NCI-H2081 treated with DMSO at 0.1 percent for 48 hours (cell line): ENCODE measurements at places on chromosomes 12 and 14.
A peak's percentile ranks its signal among the peaks of the same experiment; 100 is the strongest.

DNA sequence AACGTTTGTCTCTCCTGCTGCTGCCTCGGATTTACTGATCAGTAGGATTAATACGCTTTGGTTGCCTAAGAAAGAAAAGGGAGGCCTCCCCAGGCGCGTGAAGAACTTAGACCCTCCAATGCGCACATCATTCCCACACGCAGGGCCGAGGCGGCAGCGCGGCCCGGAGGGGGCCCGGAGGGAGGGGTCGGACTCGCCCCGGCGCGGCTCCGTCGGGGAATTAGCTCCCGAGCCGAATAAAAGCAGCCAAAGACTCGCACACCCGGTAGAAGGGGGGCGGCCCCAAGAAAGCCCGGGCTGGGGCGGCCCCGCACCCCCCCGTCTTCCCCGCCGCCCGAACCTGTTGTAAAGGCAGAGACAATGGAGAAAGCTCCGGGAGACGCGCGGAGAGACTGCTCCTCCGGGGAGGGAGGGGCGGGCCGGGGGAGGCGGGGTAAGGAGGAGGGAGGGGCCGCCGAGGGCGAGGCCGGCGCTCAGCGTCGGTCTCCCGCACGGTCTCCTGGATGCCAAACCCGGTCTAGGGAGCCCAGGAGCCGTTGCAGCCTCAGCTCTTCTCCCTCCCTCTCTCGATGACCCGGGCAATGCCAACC is at the start of gene NELL2:
TSS of gene NELL2 (minus strand) at position 362 of the 590 bp plus-strand sequence. CDS start 446 bp downstream, outside the sequence.
- peak; percentile 33 for DNase-seq

GRCh38 chr14:85529803-85530574 is at the start of gene FLRT2:
TSS of gene FLRT2 (plus strand) at chr14:85530144. CDS start at chr14:85621515, 91,371 bp downstream.
- no peak for DNase-seq

- no peak for DNase-seq
Measured at GRCh38 chr12:14611640-14612203, 44.0 kb upstream of the PLBD1 start.

- DNase-seq: no peak
Measured at GRCh38 chr12:25794571-25794970, 163.9 kb upstream of the RASSF8 start.

- no peak for DNase-seq
Measured at GRCh38 chr12:132729541-132730320, 19.1 kb downstream of the PGAM5 start.

DNA sequence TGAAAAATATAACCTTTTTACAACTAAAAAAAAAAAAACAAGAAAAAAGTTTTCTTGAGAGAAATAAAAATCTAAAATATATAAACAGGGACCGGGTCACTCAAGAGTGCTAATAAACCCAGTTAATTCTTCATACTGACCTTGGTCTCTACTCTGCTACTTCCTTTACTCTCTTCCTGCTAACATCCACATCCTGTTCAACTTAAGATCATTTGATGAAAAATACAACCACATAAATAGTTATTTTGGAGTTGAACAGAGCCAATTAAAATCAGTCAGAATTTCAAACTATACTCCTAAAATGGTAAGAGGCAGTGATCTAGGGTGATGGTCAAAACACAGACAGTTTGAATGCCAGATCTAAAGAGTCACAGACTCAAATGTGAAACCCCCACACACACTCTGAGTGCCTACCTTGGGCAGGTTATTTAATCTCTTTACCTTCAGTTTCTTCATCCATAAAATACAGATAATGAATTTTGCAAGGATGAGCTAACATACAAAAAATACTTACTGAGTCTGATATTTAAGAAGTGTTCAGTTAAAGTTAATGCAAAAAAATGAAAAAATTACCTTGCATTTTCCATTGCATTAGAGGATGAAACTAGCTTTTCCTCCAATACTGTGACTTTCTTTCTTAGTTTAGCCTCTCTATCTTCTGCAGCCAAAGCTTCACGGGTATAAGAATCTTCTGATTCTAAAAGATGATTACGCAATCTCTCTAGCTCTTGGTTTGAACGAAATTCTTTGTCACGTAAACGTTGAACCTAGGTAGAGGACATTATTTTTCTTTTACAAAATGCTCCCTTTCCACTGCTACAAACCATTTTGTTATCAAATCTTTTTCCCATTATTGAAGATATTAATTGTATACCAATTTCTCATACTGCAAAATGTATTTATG is 40.9 kb downstream of the TRIP11 start:
- no peak for DNase-seq

GRCh38 chr14:44165286-44165685 is 341.8 kb downstream of the FSCB start:
- no peak for DNase-seq

GRCh38 chr12:2627835-2628191 is 167.0 kb upstream of the FKBP4 start:
- DNase-seq: no peak

DNA sequence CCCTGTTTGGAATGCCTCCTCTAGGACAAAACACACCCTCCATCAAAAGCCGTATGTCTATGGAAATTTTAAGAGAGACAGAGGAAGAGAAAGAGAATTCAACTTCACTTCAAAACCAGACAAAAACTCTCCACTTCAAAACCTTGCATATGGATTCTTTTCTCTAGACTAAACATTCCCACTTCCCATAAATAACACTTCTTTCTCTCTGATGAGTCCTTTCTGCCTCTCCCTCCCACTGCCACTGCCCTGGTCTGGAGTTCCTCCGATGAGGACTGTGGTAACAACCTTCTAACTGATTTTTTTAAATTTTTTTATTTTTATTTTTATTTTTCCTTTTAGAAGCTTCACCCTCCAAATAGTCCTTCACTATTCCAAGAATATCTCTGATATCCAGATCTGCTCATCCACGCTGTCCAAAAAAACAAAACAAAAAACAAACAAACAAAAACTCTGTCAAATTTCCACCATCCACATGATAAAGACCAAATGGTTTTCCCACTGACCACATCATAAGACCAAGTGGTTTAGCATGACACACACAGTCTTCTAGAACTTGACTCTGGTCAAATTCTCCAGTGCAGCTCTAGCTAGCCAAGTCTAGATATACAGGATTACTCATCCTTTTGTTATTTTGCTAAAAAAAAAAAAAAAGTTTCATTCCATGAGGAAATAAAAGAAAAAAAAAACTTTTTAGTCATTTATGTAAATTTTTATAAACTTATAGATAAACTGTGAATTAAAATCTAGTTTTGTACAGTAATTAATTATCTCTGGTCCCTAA is 256.0 kb downstream of the PPFIA2 start:
- DNase-seq: no peak

DNA sequence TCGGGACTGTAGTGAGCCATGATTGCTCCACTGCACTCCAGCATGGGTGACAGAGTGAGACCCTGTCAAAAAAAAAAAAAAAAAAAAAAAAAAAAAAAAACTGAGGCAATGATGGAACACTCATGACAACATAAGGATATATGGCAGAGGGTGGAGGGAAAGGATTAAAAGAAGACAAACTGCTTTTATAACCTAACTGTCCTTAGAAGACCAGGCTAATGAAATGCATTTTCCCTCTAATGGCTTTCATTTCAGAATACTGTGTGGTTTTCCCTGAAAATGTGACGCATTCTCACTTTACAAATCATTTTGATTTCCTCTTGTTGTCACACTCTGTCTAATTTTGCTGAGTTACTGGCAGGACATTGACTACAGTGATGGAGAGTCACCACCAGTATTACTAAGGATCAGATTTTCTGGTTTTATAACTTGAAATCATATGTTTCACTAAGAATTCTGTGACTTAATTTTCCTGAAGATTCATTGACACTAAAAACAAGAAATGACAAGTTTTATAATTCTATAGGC is 137.6 kb upstream of the SSTR1 start:
- no peak for DNase-seq

GRCh38 chr12:1539135-1539534 is 55.2 kb downstream of the FBXL14 start:
- DNase-seq: no peak

GRCh38 chr14:37060496-37061260 is 111.7 kb downstream of the SLC25A21 start:
- no peak for DNase-seq

DNA sequence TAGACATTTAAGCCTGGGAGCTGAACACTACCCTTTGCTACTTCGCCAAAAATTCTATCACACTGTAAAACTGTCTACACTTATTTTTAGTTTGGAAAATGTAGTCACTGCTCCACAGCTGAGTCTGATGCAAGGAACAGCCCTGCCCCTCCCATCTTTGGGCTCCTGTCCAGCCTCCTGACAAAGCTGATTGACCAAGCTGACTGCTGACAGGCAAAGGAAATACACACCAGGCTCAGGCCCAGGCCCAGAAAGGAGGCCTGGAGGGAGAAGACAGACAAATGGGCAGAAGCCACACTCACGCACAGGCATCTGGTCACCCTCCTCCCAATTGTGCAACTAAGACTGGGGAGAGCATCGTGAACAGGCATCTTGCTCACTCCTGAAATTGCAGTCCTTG is 55.3 kb downstream of the ISCA2 start:
- DNase-seq: no peak

GRCh38 chr12:52428121-52428520 is 6.0 kb downstream of the KRT75 start:
- no peak for DNase-seq

GRCh38 chr14:76499399-76499798 is 123.5 kb downstream of the ESRRB start:
- DNase-seq: no peak

DNA sequence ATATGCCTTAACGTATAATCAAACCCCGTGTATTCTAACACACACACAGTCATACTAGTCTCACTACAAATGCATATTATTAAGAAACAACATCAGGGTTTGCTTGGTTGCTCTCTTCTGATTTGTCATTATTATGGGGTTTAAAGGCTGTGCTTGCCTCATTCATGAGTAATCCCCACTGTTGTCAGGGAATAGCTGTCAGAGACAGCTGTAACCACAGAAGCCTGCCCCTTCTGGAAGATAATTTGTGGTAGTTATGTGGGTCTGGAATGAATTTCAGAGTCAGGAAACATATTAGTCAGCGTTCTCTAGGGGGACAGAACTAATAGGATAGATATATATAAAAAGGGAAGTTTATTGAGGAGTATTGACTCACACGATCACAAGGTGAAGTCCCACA is 456.9 kb upstream of the TMEM132C start:
- no peak for DNase-seq

DNA sequence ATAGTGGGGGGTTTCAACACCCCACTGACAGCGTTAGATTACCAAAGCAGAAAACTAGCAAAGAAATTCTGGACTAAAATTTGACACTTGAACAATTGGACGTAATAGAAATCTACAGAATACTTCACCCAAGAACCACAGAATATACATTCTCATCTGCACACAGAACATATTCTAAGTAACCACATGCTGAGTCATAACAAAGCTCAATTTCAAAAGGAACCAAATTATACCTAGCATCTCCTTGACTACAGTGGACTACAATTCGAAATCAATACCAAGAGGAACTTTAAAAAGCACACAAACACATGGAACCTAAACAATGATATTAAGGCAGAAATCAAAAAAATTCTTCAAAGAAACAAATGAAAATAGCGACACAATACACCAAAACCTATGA is 871.6 kb upstream of the MDGA2 start:
- DNase-seq: no peak
